ENCODE measurements at places on chromosomes 6 and 20.

DNA sequence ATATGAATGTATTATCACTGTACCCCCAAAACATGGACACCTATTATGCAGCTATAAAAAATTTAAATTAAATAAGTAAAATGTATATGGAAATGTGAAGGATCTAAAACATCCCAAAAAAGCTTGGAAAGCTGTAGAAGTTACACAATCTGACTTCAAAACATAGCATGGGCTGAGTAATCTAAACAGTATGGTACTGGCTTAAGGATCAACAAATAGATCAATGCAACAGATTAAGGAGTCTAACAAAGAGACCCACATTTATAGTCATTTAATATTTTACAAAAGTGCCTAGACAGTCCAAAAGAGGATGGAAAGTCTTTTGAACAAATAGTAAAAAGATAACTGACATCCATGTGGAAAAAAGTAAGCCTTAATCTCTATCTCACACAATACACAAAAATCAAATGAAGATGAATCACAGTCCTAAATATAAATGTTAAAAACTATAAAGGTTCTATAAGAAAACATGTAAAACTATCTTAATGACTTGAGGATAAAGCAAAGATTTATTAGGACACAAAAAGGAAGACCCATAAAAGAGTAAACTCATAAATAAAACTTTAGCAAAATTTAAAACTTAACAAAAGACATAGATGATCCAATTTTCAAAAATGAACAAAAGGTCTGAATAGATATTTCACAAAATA is 46.8 kb downstream of the RANBP9 start:
- peak; percentile 15 for DNase-seq

DNA sequence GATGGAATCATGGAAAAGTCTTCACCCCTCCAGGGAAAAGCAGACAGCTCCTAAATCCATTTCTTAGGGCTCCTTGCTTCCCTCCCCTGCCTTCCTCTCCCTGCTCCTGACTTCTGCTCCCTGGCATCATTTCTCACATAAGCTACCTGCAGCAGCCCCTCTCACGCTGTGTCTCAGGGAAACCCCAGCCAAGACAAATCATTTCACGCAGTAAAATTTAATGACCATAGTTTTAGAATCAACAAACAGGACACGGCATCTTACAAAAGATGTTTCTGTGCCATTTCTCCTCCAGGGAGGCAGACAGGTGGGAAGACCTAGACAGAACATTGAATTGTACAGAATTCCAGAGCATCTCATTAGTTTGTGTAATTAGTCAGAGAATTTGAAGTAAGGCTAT is 16.5 kb upstream of the FOXQ1 start:
- no peak for DNase-seq

DNA sequence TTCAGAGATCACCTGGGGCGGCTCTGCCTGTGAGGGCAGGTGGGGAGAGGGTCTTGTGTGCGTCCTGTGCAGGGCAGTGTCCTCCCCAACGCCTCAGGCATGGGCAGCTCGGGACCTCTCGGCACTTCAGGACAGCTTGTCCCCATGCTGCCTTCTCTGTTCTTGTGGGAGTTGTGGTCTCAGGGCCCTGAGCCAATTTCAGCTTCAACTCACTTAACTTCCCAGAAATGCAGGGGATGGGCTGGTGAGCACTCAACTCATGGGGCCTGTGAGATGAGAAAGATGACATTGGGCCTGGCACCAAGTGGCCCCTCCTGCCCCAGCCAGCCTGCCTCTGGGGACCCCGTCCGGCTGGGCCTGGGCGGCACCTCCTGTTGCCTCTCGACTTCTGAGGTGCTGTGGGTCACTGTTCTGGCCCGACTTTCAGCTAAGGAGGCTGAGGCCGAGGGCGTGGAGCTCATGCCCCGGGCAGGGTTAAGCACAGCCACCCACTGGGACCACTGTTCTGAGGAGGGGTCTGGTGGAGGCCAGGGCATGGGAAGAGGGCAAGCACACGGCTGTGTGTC is 6.7 kb downstream of the RGS19 start:
- no peak for DNase-seq

DNA sequence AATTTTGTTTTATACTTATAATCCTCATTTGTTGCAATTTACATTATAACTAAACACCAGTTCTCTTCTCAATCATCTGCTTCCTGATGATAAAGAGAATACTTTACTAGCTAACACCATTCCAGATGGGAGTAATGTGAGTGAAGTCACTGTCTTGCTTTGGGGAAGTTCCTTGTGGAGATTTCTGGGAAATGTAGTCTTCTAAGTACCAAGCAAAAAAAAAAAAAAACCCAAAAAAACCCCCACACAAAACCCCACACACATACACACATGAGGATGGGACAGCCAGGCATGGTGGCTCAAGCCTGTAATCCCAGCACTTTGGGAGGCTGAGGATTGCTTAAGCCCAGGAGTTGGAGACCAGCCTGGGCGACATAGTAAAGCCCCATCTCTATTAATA is 2.2 kb upstream of the SNPH start:
- peak; percentile 11 for DNase-seq

GRCh38 chr6:137610702-137611101 is 116.5 kb upstream of the OLIG3 start:
- no peak for DNase-seq

DNA sequence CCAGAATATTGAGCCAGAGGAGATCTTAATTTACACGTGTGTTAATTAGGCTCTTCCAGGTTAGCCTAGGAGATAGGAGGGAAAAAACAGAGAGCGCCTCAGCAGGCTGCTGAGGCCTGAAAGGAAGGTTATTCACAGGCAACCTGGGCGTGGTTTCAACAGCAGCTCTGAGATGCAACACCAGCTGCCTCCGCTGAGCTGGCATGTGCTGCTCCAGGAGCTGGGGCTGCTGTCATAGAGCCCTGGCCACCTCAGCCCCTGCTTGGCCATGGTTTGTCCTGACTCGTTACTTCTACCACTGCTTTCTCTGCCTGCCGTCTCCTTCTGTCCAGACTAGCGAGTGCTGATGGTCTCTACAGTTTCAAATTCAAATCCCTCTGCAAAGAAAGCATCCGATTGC is 32.4 kb upstream of the RPP40 start:
- DNase-seq, result no peak

DNA sequence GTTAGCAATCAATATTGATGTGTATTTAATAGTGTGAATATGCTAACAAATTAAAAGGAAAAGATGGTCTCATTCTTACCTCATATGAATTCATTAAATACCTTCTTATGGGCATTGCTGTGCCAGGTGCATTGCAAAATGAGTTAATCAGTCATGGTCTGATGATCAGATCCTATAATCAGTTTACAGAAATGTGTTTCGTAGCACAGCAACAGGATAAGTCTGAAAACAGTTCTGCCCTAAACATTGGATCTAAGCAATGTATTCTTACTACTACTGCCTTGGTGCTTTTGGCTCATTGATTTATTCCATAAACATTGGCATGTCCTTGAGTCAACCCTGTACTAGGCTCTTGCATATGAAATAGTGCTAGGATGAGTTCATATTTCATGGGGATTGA is 417.0 kb upstream of the JAG1 start:
- no peak for DNase-seq

DNA sequence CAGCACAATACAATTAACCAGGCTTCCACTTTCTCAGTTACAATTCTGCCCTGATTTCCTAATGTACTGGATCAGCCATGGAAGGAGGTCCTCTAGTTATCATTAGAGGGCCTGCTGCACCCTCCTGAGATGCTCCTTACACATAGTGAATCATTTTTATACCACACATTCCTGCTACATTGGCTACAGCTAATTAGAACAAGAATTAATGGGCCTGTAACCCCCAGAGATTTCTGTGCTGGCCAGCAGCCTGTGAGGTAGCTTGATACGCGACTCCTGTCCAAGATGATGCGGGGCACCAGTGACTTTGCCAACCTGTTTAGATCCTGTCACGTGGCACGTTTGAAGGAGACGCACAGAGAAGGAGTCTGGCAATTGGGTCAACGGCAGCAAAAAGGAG is 422.8 kb downstream of the EPM2A start:
- DNase-seq, result no peak

GRCh38 chr6:111256646-111257045 is 169.3 kb downstream of the SLC16A10 start:
- no peak for DNase-seq

GRCh38 chr20:47676912-47677634 is 108.2 kb downstream of the SULF2 start:
- DNase-seq, result no peak

DNA sequence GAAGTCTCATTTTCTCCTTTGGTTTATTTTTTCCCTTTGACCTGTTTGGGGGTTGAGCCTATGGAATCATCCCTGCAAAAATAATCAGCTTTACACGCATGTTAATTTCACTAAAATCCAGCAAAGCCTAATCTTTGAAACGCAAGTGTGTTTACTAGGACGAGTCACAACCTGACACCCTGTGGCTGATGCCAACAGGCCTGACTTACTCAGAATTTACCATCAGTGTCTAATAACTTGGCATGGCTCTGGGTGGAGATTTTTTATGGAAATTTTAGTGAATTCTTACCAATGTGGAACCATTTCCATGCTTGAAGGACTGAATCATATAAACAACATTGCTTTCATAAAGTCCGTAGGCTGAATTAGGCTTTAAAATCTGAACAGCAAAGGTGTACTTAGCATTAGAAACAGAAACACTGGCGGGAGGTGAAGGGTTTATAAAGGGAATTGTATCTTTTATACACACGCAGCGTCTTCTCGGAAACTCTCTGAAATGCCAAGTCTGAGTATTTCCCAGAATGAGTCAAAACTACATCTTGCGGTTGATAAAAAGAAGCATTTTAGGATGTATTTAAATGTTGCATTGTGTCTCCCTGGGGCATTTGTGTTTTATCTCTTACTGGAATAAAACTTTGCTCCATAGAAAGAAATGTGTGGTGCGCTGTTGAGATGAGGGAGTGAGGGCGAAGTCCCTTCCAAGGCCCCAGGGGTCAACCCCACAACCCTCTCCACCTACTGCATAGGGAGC is 81.2 kb downstream of the DACT2 start:
- no peak for DNase-seq

DNA sequence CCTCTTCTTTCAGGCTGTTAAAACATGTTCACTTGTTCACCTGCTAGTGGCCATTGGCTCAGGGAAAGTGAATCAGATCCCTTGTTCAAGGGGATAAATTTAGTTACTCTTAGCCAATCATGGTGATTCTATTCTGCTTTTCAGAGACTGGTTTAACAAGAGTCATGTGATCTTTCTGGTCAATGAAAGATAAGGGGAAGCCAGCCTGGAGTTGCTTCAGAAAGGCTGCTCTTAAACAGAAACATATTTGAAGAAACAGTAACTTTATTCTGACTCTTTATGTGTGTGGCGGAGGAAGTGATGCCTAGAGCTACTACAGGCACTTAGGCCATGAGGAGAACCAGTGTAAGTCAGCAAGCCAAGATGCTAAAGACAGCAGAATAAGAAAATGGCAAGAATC is 28.1 kb upstream of the AHI1 start:
- DNase-seq, result no peak

- DNase-seq, result no peak
Measured at GRCh38 chr20:50085146-50085480, 27.8 kb downstream of the UBE2V1 start.

DNA sequence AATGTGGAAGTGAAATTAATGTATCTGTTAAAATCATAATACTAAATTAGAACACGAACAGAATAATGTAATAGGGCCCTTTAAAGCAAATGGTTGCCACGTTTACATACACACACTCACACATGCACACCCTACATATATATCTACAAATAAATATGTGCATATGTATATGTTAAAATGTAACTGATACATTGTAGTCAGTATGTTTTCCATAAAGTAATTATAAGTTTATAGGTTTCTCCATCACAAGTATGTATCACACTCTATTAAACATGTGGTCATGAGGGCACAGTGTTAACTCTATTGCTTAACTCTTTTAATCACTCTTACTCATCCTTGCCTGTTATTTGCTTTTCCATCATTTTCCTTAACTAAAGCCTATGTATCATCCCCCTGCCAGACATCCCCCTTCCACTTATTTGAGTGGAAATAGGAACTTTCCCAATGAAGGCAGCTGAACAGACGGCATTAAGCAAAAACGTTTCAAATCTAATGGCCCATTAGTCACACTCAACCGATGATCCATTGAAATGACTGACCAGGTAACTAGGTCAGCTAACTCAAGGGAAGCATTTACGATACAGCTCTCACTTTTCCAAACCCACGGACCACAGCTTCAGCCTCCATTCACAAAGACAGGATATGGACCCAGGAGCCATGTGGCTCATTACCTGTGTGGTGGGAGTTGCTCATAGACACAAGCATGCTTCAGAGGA is 89.3 kb downstream of the HAO1 start:
- peak; percentile 10 for DNase-seq

DNA sequence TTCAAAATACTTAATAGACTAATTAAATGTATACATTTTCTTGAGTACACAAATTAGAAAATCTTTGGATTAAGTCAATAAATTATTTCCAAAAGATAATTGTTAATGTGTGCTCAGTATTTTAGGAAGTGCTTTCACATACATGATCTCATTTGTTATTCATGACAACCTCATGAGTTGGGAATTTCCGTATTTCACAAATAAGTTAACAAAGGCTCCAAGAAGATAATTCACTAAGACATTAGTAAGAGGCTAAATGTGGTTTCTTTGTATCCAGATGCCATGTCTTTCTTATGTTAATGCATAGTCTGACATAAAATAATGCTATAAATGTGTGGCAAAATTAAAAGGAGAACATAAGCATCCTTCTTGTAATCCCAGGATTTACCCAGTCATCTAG is 79.5 kb upstream of the TCF21 start:
- no peak for DNase-seq

- peak; percentile 46 for DNase-seq
Measured at GRCh38 chr20:49384437-49385434, 97.7 kb downstream of the KCNB1 start.

DNA sequence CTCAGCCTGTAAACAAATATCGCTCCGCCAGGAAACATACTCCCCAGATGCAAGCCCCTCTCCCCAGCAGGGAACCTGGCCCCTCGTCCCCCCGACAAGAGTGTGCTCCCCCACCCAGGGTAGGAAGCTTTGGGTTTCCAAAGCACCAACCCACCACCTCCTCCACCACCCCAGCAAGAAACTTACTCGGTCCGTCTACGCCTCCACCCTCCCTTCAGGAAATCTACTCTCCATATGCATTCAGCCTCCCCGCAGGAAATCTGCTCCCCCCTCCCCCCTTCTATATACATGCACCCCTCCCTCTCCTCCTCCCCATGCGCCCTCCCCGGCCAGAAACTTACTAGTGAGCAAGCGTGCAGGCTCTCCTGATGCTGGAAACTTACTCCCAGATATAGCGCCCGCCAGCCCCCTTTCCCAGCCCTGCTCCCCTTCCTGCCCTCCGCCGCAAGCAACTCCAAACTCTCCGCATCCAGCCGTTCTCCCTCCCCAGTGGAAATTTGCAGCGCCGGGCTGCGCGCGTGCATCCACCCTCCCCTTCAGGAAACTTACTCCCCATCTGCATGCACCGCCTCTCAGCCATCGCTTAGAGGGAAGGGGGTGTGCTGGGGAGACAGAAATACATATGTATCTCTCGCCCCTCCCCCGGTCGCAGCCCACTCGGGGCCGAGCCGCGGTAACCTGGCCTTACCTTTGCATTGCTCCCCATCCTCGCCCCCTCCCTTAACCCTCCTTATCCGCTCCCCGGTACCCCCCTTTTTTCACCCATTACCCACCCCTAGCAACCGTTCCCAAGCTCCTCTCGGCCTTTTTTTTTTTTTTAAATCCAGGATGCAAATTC is at the start of gene TRERF1:
Gene TRERF1, minus strand, starts transcription at position 594 of the 838 bp plus-strand sequence. CDS start 182,336 bp downstream, outside the sequence.
- DNase-seq, result peak; percentile 62

GRCh38 chr6:102126488-102126887 is 733.0 kb downstream of the GRIK2 start:
- no peak for DNase-seq

Measured in HFFc6 (cell line).